Liver (tissue), 10 donors: ENCODE measurements at places on chromosomes 11 and 22.

DNA sequence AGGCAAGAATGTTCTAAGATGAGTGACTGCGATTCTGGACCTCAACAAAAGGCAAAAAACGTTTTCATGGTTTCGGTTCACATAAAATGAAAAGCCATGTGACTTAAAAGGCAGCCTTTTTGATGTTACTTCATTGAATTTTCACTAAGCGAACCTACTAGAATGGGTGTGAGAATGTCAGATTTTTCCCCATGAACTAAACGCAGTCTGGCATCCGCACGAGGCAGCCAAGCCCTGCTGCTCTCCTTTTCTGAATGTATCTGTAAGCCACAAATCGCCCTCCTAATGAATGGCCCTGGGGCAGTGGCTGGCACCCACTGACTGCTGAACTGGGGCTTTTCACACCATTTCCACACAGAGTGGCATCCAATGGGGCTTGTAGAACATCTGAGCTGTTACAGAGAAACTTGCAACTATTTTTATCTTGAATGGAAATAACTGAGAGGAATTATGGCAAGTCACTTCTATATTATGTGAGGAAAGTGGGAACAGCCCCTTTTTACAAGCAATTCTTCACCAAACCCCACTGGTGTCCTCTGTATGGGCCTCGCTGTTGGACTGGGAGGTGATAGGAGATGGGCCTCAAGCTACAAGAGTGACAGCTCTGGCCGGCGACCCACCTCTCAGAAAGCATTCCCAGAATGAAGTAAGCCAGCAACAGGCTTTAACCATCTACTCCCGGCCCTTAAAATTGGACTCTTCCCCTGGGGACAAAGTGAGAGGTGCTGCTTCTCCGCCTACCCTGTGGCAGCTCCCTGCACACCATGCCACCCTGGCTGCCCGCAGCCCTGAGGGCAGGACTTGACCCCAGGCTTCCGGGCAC is 29.4 kb downstream of the PPP2R1B start:
- no peak for DNase-seq

DNA sequence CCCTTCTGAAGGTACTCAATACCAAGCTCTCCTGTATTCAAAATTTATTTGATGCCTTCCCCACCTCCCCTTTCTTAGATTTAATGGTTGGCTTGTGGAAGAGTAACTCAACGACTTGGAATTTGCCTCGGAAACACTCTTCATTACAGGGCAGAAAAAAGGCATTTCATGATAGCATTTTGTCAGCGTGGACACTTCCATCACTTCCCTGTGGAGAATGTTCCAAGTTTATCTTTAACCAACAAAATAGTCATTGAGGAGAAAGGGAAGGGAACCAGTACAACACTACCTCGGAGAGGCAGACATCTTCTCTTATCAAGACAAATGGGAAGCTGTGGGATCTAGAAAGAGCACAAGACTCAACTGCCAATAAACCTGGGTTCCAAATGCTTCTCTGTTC is 177.2 kb upstream of the MTMR2 start:
- DNase-seq, result no peak

DNA sequence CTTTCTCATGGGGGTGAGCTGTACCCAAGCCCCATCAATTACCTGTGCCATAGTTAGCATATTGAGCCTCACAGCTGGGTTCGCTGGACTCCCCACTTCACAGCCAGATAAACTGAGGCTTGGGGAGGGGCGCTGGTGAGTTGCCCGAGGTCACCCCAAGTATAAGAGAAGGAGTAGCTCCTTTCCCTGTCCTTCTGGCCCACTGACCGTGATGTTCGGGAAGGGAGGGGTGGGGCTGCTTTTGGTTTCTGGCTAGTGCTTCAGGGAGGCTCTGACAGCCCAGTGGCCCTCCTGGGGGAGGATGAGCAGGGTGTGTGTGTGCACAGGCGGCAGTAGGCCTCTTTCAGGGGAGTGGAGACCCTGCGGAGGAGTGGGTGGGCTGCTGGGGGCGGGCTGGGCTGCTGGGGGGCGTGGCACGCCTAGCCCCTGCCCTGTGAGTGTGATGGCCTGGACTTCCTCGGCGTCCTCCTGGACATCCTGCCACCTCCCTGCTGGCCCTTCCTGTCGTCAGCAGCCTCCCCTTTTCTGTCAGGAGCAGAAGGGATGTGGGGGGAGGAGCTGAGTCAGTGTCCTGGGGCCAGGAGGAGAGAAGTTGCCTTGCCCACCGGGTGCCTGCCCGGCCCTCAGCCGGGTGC is 50.3 kb downstream of the TRIOBP start:
- DNase-seq, result no peak

- no peak for DNase-seq
Observed at GRCh38 chr11:95404370-95404769, 173.4 kb upstream of the SESN3 start.
